ENCODE measurements at places on chromosomes 4 and X. TPM values are rescaled to one million over a fixed set of nuclear protein-coding genes. Genes with fewer than 3 reads are reported as not detected.

- no peak for DNase-seq
Observed at GRCh38 chr4:621296-622070, 3.9 kb upstream of the PDE6B start.

DNA sequence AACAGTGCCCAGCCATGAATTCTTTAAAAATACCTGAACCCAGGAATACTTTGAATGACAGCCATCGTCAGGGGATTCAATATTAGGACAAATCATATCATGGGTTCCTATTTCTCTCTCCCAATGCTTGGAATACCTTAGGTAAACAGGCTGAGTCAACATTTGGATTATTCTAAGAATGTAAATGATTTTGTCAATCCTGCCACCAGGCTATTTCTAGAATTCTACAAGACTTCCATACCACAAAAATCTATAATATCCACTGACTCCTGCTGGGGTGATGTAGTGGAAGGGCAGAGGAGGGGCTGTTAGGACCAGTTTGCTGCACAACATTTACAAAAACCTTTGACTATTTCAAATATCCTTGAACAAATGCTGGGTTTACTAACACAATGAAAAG, 65.2 kb downstream of the IGFBP7 start:
- DNase-seq, result no peak

- DNase-seq, result no peak
Observed at GRCh38 chr4:81422595-81422994, 49.1 kb downstream of the RASGEF1B start.

- DNase-seq, result peak; percentile 31
Observed at GRCh38 chr4:109588176-109588575, 28.1 kb downstream of the MCUB start.

DNA sequence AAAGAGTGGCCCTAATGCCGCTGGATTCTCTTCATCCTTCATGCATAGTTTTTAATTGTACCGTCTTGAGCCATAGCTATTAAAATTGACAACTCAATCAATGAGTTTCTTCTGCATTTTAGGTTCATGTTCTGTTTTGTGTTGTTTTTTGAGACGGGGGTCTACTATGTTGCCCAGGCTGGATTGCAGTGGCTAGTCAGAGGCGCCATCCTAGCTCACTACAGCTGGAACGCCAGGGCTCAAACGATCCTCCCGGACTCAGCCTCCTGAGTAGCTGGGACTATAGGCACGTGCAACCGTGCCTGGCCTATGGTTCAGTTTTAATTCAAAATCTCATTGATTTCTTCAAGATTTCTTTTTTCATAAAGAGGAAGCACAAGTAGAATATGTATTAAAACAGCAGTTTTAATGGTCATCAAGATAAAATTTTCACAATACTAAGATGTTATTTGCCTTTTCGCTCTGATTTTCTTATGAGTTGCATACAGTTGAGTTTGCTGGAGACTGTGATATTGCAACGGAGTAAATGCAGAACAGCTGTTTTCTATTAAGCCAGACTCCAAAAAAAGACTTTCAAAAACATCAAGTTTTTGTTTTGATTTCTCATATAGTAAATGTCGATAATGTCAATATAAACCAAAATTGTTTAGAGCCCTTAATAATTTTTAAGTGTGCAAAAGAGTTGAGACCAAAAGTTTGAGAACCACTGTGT, 1.1 kb upstream of the STX18 start:
- DNase-seq, result no peak

DNA sequence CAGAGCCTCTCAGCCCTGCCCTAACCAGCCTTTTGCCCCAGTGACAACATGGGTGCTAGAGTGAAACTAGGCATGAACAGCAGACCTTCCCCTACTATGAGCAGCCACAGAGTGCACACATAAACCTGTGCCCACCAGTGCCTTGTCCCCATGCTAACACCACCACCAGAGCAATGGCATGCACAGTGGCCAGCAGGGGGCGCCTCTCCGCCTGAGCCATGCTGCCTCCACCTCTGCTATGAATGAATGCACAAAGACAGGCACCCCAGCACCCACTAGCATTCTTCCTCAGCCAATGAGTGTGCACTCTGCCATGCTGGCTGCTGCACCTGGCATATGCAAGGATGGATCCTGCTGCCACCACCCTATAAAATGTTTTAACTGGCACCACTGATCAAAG, 286.9 kb upstream of the FGF16 start:
- peak; percentile 27 for DNase-seq

DNA sequence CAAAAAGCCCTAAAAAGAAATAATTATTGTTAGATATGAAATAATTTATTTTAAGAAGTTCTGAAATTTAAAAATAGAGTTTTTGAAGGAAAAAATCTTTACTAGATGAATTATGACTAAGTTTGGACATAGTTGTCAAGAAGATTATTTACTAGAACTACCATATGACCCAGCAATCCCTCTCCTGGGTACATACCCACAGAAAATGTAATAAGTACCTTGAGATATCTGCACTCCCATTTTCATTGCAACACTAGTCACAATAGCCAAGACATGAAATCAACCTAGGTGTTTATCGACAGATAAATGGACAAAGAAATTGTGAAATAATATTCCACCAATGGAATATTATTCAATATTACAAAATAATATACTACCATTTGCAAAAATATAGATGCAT, 109.9 kb downstream of the PDHA2 start:
- DNase-seq, result no peak

- DNase-seq, result no peak
Observed at GRCh38 chrX:53795576-53795975, 109.1 kb upstream of the HUWE1 start.

- no peak for DNase-seq
Observed at GRCh38 chrX:8067754-8068462, 103.2 kb downstream of the VCX2 start.

DNA sequence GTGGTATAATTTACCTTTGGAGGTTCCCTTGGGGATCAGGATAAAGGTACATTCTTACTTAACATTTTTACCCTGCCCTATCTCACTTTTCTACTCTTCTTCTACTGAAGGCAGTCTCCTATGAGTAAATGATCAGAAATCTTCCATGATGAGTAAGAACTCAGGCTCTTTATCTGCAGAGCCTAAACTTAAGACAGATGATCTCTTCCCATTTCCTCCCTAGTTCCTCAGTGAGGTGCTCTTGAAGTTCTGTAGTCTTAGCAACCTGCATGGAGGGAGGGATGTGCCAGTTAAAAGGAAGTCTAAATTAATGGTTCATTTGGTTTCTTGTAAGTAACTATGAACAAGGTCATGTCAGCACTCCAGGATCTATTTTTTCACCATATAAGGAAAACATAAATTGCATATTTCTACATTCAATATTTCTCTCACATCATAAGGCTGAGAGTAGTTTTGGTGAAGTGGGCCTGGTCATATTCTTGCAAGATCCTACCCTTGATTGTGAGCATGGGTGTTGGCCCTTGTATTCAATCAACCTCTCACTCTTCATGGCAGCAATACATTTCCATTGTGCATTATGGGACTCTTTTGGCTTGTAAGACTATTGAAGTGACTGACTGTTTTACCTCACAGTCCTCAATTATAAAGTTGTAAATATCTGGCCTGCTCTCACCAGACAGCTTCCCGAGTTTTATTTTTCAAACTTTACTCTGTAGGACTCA, 295.5 kb downstream of the SLC7A11 start:
- DNase-seq, result no peak

GRCh38 chr4:7375427-7375826, 59.3 kb downstream of the PSAPL1 start:
- DNase-seq, result no peak

DNA sequence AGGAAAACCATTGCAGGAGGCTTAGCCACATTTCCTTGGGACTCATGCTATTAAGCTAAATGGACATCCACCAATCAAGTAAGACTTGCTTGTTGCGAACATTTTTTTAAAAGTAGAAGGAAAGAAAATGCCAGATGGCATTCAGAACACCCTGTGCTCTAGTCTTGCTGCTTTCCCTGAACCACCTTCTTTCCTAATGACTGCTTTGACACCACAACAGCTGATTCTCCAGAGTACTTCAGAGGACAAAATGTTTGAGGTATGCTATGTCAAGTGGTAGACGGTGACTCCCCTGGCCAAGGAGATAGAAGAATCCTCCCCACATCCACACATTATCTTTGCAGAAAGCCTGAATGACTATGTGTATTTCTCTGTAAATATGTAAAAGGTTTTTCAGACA, 65.4 kb downstream of the ANK2 start:
- no peak for DNase-seq

- DNase-seq, result no peak
Observed at GRCh38 chr4:11548597-11549082, 119.9 kb upstream of the HS3ST1 start.

DNA sequence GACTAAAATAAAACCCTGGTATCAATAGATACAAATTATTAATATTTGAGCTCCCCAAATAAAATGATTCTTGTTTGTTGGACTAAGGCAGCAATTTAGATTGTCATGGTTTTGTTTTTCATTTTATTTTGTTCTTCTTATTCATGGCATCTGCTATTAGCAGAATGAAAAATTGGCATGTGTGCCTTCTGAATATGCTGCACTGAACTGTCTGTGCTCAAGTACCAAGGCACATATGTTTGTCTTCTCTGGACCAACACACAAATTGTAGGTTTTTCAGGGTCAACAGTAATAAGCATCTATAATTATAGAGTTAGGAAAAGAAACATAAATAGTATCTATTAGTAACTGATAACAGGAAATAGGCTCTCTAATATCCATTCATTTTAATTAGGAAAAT, 121.1 kb downstream of the BANK1 start:
- no peak for DNase-seq

DNA sequence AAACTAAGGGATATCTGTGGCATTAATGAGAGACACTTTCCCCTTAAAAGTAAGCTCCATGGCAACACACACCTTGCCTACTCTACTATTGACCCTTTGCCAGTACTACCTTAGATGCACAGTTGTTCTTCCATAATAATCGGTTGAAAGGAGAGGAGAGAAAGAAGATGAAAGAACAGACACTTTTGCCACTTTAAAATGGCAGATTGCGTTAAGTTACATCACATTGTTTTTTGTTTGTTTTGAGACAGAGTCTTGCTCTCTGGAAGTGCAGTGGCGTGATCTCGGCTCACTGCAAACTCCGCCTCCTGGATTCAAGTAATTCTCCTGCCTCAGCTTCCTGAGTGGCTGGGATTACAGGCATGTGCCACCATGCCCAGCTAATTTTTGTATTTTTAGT, 239.8 kb downstream of the SCFD2 start:
- DNase-seq, result no peak

DNA sequence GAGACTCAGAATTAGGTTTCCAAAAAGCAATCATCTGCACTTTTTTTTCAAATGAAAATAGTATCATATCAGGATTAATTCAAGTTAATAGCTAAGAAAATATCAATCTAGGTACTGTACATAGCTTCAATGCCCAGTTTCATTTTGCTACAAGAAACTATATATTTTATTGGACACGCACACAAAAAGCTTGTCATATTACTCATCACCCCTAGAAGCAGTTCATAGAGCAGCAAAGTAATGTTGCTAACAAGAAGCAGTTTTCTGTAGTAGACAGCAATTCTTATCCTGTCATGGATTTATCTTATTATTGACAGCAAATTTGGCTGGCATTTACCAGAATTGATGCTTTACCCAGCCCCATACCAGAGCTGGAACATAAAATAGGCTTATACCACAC, 52.3 kb upstream of the LSM6 start:
- no peak for DNase-seq

- DNase-seq, result no peak
Observed at GRCh38 chrX:39499996-39500395, 597.8 kb downstream of the BCOR start.

GRCh38 chr4:127995776-127996175, 30.6 kb downstream of the ABHD18 start:
- no peak for DNase-seq

DNA sequence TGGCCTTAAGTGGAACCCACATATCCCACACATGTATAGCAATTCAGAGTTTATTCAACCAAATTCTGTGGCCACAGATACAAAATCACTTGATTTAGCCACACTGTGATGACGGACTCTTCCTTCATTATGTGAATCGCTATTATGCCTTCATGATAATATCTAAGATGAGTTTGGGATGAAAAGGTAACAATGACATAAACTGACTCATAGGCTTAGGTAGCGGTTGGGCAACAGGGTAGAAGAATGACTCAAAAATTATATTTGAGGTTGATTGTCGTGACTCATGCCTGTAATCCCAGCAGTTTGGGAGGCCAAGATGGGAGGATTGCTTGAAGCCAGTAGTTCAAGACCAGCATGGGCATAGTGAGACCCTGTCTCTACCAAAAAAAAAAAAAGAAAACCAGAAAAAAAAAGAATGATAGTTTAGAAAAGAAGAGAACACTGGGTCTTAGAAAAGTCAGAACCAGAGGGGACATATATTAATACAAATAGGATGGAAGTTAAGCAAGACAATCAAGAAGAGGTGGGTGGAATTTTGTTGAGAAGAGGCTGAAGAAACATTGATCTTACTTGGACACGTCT, 70.4 kb upstream of the USP9X start:
- DNase-seq, result no peak

Gene FANCB
- total RNA-seq, result 1.8 TPM

Gene TMEM128
- 16.3 TPM for total RNA-seq

Gene FDCSP
- total RNA-seq, result not detected

Gene TEX11
- total RNA-seq, result not detected

Gene TMEM47
- 7.4 TPM for total RNA-seq

Gene MAGEA4
- total RNA-seq, result not detected

Gene SLC10A3
- 8.5 TPM for total RNA-seq

Gene TLL1
- total RNA-seq, result 37.7 TPM

Gene KLHL4
- 51.8 TPM for total RNA-seq

Gene ABCG2
- total RNA-seq, result 12.9 TPM

Gene GPR50
- total RNA-seq, result not detected

Gene SHISA3
- total RNA-seq, result 0.44 TPM

Gene ANXA3
- 23.8 TPM for total RNA-seq

Gene MGARP
- total RNA-seq, result 0.40 TPM

Measured in lung microvascular endothelial cell (primary cell).